ENCODE measurements at places on chromosomes 12 and 14.

- no peak for DNase-seq
These were observed 1.1 kb downstream of the CCDC197 start for GRCh38 chr14:93997916-93998870.

DNA sequence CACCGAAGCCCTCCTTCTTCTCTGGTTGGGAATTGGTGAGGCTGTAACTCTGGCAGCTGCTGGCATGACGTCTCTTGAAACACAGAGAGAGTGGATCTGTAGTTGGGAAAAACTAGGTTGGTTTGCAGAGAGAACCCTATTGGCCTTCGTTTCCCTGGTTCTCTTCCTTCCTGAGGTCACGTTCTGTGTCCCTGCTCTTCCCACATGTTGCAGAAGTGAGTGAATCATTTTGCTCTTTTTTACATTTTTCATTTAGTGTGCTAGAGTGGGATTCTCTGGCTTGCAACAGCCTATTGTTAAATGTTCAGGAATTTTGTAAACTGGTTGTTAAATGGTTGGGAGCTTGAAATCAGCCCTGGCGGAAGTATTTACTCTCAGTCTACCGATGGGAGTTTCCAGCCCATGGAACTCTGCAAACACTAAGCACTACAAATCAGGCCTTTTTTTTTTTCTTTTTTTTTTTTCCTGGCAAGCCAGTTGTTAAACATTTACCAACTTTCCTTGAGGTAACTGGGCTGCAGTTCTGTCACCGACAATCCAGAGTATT lies 26.8 kb upstream of the CKAP4 start:
- no peak for DNase-seq

DNA sequence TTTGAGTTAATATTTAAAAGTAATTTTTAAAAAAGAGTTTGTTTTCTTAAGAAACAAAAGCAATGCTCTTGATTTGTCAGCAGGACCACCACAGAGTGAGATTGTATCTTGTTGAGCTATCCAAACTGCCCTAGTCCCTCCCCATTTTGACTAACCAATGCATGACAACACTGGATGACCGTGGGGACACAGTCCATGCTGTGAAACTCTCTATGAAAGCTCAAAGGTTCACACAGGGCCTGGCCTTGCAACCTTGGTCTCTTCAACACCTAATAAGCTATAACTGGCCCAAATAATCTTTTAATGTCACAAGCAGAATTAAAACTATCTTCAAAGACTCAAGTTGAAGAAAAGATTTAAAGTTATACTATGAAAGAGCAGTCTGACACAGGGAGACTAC lies 13.5 kb downstream of the ETFRF1 start:
- no peak for DNase-seq

GRCh38 chr12:111218499-111218898 lies 150.4 kb downstream of the PHETA1 start:
- no peak for DNase-seq

GRCh38 chr12:115325858-115326257 lies 641.9 kb upstream of the TBX3 start:
- no peak for DNase-seq

GRCh38 chr14:90388437-90388836 lies 8.4 kb upstream of the CALM1 start:
- DNase-seq: peak; percentile 26

GRCh38 chr14:102085948-102086708 lies 716 bp downstream of the HSP90AA1 start:
- no peak for DNase-seq

DNA sequence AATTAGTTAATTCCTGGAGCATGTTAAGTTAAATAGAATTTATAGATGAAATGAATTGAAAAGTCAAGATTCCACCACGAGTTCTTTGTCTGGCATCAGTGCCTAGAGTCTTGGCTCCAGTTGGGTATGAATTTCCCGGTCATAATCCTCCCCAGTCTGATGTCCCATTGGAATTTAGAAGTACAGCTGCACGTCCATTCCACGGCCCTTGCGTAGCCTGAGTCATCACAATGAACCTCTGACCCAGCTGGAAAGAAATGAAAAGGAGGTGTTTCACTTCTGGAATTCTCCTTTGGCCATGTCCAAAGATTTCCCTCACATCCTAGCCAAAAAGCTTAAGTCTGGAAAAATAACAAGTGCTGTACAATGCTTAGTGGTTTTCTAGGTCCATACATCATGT lies 122.7 kb downstream of the KICS2 start:
- DNase-seq: no peak

GRCh38 chr14:68234101-68234905 lies 414.7 kb downstream of the RAD51B start:
- no peak for DNase-seq

DNA sequence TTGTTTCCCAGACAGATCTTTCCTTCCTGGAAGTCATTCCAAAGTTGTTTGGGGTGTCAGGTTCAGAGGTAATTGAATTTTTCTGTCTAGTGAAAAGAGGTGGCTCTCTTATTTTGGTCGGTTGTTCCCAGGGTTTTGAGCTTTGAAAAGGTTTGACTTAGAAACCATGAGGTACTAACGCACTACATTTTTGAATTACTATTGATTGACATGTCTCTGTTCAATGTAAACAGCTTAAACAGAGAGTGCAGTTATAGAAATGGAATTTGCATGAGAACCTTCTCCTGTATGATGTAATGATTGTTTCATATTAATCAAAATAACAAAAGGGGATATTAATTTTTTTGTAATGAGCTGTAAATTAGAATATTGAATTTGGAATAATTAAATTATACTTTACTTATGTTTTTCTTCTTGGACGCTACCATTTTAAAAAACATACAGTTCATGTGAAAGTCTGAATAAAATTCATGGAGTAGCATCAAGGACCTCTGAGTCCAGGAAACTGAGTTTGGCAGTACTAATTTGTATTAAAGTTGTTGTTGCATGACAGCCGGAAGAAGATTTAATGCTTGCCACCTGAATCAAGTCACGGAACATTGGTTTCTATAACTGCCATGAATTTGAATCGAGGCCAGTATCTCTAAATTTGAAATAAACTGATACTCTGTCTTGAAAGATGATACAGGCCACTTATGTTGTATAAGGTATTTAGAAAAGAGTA lies 41.7 kb downstream of the NPAS3 start:
- no peak for DNase-seq

- no peak for DNase-seq
These were observed 24.3 kb downstream of the CFAP54 start for GRCh38 chr12:96513681-96514080.

GRCh38 chr12:44286336-44286735 lies 450.5 kb downstream of the TMEM117 start:
- DNase-seq: no peak

- DNase-seq: no peak
These were observed 262.6 kb upstream of the SFSWAP start for GRCh38 chr12:131448254-131448795.

DNA sequence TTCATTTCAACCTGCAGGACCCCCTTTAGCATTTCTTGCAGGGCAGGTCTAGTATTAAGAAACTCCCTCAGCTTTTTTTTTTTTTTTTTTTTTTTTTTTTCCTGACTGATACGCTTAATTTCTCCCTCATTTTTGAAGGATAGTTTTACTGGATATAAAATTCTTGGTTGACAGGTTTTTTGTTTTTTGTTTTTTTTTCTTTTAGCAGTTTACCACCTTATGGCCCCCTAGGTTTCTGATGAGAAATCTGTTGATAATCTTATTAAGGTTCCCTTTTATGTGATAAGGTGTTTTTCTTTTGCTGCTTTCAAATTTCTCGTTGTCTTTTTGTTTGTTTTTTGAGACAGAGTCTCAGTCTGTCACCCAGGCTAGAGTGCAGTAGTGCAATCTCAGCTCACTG lies 66.5 kb downstream of the BORCS5 start:
- DNase-seq: no peak

DNA sequence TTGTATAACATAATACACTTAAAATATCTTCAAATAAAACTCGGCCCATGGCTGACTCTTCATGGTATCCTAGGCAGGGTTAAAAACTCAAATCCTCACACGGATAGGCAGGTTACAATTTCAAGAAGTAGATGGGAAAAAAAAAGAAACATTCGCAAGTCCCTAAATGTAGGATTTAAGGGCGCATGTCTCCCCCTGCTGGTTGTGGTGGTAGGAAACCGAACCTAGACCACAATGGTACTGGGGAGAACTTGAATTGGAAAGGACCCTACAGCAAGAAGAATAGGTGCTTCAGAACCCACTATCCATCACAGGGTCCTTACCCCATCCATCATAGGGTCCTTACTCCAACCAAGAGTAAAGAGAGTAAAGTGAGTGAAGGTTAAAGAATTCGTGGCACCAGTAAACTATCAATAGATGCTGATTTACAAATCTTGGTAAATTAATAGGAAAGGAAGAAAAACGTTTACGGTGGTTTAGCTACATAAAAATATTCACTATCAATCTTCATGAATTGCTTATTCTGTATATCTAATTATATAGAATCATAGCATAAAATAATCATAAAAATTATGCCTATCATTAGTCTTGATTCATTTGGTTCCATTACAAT lies 3.3 kb upstream of the CIPC start:
- DNase-seq: peak; percentile 93
